Small intestine (tissue), 16 donors: ENCODE measurements at places on chromosomes 1 and 21. TPM values are rescaled to one million over a fixed set of nuclear protein-coding genes. Genes with fewer than 3 reads are reported as not detected.

GRCh38 chr1:161915051-161915503, 108.6 kb downstream of the OLFML2B start:
- no peak for DNase-seq

GRCh38 chr1:192810253-192810880, 1.5 kb downstream of the RGS2 start:
- DNase-seq: peak; percentile 58

GRCh38 chr1:53938136-53938830, 7.2 kb downstream of the IFT25 start:
- DNase-seq: no peak

- no peak for DNase-seq
Observed at GRCh38 chr21:28893687-28894086, 99.0 kb downstream of the LTN1 start.

DNA sequence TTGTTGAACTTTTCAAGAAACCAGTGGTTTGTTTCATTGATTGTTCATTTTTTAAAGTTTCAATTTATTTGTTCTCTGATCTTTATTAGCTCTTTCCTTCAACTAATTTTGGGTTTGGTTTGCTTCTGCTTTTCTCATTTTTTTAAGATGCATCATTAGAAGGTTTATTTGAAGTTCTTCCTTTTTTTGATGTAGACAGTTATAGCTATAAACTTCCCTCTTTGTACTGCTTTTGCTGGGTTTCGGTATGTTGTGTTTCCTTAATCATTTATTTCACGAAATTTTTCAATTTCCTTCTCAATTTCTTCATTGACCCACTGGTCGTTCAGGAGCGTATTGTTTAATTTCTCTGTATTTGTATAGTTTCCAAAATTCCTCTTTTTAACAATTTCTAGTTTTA, 133.3 kb upstream of the GPR52 start:
- DNase-seq: no peak

GRCh38 chr1:203643213-203644045, 16.8 kb downstream of the ATP2B4 start:
- DNase-seq: no peak

DNA sequence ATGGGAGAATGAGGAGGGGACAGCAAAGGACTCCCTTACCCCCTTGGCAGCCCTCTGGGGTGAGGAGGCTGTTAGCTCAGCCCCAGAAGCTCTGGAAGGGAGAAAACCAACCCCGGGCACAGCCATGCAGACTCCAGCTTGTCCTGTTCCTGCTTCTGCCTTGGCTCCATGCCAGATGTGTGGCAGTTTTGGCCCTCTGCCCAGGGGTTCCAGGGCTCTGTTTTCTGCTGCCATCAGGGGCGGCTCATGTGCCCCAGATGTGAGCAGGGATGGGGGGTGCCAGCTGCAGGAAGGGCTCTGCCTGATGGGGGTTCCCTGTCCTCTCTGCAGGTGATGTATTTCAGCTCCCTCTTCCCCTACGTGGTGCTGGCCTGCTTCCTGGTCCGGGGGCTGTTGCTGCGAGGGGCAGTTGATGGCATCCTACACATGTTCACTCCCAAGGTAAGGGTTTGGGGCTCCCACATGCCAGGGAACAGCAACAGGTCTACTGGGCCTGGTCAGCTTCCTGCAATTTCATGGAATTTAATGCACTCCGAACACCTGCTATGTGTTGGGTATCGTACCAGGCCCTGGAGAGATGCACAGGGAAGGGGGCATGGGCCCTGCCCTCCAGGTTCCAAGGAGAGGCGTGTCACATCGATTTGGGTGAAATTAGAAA, 26.1 kb downstream of the SLC6A17 start:
- DNase-seq: peak; percentile 11

DNA sequence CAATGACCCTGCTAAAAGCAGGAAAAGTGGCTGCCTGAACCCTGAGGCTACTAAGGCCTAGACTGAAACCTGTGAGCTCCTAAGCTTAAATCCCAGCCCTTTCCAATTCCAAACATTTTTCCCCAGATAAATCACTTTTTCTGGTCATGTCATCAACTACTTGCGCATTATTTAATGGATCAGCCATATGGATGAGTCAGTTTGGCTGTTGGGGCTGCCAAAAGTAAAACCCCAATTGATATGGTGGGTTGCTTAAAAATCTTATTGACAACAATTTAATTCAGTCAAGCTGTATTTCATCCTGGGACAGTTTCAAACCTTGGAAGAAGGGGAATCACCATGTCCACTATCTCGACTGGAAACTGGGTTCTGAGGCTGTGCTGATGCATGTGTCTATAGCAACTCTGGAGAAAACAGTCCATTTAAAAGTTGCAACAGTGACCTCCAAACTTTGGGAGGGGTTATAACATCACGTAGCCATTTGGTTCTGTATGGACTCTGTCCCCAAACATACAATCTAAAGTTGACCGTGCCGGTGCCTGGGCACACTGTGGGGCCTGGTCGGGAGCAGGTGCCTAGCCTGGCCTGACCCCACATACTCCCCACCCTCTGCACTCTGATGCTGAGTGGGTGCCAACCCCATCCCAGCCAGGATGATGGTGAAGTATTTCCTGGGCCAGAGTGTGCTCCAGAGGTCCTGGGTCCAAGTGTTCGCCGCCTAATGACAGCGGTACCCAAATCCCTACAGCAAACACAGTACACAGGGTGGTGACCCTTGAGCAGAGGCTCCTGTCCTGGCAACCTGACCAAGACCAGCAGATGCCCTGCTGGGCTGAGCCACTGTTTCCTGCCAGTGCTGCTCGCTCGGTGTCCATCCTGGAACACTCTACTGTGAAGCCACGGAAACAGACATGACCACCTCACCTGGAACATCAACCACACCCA, 46.5 kb upstream of the LRRC52 start:
- no peak for DNase-seq

DNA sequence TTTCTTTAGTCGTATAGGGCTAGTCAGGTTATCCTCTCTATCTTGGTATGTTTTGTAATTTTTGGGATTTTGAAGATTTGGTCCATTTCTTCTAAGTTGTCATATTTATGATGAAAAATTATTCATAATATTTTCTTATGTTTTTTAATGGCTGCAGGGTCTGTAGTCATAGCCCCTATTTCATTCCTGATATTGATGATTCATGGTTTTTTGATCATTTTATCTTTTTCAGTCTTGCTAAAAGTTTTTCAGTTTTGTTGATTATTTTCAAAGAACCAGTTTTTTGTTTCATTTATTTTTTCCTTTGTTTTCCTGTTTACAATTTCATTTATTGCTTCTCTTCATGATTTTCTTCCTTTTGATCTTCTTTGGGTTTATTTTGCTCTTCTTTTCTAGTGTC, 50.2 kb downstream of the DIRAS3 start:
- DNase-seq: no peak

DNA sequence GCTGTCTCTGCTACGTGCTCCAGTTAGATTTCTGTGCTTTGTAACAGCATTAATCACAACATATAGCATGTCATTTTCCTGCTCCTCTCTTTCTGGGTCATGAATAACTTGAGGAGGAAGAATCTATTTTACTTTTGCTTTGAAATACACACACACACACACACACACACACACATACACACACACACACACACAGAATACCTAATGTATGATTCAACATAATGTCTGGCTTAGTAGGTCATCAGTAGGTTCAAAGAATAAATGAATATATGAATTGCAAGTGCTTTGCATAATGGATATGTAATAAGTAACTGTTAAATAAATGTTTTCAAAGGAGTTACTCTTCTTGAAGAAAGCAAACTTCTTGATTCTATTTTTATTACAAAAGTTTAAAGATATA, 249.0 kb downstream of the PDE4B start:
- DNase-seq: no peak

GRCh38 chr1:51912881-51913280, 34.4 kb upstream of the NRDC start:
- no peak for DNase-seq

GRCh38 chr21:44372616-44373015, 19.2 kb downstream of the TRPM2 start:
- no peak for DNase-seq

GRCh38 chr21:34343838-34344381, 19.9 kb upstream of the KCNE2 start:
- DNase-seq: no peak

The CYP4B1 gene
- 0.89 TPM for polyA plus RNA-seq

The CFAP107 gene
- not detected for polyA plus RNA-seq

The LORICRIN gene
- not detected for polyA plus RNA-seq

The ACP6 gene
- 17.7 TPM for polyA plus RNA-seq

The FAM151A gene
- 1.8 TPM for polyA plus RNA-seq

The C8A gene
- 2.0 TPM for polyA plus RNA-seq

The PERM1 gene
- 0.30 TPM for polyA plus RNA-seq
